ENCODE measurements at places on chromosomes 2 and 18. TPM values are rescaled to one million over a fixed set of nuclear protein-coding genes. Genes with fewer than 3 reads are reported as not detected.
A peak's percentile ranks its signal among the peaks of the same experiment; 100 is the strongest.

- no peak for DNase-seq
Observed at GRCh38 chr18:11047156-11047555, 102.2 kb downstream of the PIEZO2 start.

GRCh38 chr2:196489371-196489770 is 150.1 kb upstream of the CCDC150 start:
- DNase-seq, result no peak

GRCh38 chr18:32243358-32243757 is 53.5 kb downstream of the MEP1B start:
- DNase-seq, result no peak

DNA sequence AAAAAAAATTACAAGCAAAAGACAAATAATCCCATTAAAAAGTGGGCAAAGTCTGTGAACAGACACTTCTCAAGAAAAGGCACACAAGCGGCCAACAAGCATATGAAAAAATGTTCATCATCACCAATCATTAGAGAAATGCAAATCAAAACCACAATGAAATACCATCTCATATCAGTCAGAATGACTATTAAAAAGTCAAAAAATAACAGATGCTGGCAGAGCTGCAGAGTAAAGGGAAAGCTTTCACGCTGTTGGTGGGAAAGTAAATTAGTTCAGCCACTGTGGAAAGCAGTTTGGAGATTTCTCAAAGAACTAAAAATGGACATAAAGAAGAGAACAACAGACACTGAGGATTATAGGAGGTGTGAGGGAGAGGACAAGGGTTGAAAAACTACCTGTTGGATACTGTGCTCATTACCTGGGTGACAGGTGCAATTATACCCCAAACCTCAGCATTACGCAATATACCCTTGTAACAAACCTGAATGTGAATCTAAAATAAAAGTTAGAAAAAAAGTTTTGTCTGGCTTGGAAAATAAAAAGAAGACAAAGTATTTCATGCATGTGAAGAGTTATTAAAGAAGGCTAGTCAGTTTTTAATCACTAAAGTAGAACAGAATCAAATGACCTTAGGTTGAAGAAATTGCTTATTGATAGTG is 8.7 kb upstream of the ACSL3 start:
- no peak for DNase-seq

DNA sequence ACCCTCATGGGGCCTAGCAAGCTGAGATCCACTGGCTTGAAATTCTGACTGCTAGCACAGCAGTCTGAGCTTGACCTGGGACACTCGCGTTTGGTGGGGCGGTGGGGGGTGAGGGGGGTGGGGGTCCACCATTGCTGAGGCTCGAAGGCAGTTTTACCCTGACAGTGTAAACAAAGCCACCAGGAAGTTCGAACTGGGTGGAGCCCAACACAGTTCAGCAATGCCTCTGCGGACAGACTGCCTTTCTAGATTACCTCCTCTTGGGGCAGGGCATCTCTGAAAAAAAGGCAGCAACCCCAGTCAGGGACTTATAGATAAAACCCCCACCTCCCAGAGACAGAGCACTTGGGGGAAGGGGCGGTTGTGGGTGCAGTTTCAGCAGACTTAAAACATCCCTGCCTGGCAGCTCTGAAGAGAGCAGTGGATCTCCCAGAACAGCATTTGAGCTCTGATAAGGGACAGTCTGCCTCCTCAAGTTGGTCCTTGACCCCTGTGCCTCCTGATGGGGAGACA is 149.7 kb upstream of the TANK start:
- DNase-seq, result no peak

DNA sequence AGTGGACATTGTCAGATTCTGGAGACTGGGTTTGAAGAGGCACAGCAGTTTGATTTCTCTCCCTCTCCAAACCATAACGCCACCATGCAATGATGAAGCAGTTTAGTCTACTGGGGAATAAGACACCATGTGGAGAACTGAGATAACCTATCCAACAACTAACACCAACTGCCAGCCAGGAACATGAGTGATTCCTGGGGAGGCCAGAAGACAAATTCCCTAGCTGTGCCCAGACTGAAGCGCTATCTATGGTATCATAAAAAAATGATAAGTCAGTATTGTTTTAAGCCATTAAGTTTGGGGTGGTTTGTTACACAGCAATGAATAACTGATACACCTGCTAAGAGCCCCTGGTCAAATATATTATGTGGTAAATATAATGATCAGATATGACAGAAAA is 129.3 kb downstream of the EXOC6B start:
- DNase-seq, result no peak

- DNase-seq, result no peak
Observed at GRCh38 chr2:96502891-96503636, 2.1 kb downstream of the NEURL3 start.

- DNase-seq, result no peak
Observed at GRCh38 chr2:69789772-69790600, 39.5 kb upstream of the GMCL1 start.

DNA sequence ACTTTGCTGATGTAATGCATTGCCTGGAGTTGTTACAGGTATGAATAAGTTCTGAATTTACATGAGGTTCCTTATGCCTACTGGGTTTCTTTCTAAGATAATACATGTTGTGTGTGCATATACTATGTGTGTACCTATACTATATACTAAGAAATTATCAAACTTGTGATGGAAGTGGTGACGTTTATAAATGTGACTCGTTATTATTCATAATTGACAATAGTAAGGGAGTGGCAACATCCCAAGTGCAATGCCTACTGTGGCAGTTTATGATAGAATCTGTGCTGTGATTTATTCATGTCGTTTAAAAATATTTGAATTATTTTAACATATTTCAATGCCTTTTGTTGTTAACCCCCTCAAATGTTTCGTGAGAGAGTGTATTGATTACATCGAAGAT is 29.9 kb downstream of the MYOM1 start:
- no peak for DNase-seq

- no peak for DNase-seq
Observed at GRCh38 chr2:172351586-172351985, 75.8 kb upstream of the ITGA6 start.

DNA sequence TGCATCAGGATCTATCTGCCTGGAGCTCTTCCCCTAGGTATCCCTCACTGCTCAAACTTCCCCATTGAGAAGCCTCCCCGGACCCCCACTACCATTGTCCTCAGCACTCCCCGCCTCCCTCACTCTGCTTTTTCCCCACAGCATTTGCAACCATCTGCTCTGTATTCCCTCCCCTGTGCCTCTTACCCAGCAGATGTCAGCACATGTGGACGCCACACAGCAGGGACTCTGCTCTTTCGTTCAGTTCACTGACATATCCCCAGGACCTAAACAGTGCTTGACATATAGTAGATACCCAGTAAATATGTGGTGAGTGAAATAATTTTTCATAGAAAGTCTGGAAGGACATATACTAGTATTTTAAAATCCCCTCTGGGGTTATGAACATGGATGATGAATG is 101.1 kb downstream of the TMEM247 start:
- DNase-seq, result no peak

- no peak for DNase-seq
Observed at GRCh38 chr2:51031021-51031780, 731 bp downstream of the NRXN1 start.

DNA sequence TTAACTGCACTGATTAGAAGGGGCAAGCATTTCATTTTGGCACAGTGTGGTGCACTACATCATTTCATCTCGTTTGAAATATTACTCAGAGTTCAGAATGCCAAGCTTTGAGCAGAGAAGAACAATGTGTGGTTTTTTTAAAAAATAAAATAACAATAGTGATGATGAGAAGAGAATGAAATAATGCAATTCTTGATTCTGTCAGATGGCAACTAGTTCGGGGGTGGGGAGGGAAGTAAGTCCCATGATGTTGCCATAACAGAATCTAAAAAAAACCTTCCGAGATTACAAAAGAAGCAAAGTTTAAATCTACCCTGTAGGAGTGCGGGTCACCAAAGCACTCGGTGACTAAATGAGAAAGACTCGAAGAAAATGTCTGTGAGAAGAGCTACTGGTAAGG is 490.4 kb downstream of the NR4A2 start:
- DNase-seq, result no peak

DNA sequence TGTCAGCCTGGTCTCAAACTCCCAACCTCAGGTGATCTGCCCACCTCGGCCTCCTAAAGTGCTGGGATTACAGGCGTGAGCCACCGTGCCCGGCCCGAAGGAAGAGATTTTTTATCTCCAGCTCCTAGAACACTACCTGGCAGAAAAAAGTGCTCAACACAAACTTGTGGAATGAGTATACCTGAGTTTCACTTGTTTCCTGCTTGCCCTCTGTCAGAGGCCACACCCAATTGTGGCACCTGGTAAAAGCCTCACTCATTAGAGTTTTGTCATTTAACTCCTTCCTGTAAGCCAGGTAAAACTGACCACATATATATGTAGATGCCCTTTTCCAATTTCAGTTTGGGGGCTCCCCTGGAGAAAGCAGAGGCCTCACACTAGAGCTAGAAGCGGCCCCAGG is 42.2 kb upstream of the RTN4 start:
- no peak for DNase-seq

DNA sequence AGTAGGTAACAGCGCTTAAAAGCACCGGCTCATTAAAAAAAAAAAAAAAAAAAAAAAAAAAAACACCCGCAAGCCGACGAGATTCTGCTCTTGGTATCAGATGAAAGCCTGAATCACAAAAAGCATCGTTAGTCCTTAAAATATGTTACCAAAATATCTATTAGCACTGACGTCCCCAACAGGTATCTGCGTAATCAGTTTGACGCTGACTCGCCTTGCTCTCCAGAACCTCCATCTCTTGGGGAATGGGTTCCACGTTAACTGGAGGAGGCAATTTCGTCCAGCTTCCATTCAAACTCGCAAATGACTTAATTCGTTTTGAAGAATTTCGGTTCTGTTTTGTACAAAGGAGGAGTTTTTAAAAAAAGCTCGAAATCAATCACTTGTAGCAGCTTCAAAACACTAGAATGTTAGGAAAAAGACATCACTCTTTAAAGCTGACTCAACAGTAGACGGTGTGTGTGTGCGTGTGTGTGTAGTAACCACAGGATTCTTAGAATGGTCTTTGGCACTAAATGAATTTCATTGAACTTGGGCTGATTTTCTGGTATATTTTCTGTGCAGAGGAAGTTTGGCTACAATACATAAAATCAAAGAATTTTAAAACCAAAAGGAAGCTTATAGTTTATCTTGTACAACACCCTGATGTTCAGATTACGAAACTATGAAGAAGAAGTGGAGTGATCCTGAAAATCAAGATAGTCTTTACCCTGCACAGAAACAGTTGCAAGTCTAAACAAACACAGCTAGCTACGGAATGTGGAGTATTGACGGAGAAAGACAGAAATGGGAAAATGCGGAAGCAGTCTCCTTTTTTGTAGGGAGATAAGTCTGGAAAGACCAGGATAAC is 1.1 kb upstream of the PGAP1 start:
- DNase-seq, result no peak

GRCh38 chr2:21837168-21837960 is 713.6 kb downstream of the TDRD15 start:
- DNase-seq, result no peak

GRCh38 chr18:62249478-62250097 is 62.5 kb downstream of the RELCH start:
- DNase-seq, result peak; percentile 91

DNA sequence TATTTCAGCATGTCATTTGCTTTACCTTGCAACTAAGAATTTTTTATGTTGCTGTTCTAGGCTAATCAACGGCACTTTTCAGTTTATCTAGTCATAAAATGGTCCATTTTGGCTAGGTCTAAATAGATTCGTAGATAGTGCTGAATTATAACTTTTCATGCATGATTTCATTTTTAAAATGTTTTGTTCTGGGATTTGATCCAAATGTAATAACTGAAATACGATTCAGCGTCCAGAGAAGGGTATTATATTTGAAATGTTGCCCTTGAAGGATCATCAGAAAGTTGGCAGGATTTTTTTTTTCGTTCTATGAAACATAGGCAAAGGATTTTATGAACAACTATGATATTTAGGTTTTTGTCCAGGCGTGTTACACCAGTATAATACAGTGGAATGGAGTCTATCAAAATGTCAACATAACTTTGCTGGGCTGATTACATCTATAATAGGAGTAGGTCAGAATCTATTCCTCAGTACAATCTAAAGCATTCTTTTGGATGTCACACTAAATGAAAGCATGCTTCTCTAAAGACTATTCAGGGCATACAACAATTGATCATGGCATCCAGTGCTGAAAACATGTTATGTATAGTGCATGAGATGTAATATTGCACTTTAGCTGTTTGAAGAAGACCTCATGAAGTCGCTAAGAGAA is 24.8 kb downstream of the TTC27 start:
- no peak for DNase-seq

DNA sequence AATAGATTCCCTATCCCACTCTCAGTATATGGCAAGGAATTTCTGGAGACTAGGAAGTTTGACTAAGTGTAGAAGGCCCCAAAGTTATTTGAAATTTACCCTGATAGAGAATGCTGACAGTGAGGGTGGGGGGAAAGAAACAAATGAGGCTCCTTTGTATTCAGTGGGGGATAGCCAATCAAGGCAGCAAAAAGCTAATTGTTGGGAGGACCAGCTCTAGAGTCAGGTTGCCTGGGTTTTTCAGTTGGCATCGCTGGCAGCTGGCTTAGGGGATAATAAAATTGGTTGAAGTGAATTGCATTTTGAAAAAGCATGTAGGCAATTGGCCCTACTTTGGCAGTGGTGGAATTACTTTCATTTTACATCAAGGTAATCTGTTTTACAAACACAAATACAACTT is 79.4 kb upstream of the STAM2 start:
- no peak for DNase-seq

The ITGB1BP1 gene
- 92.0 TPM for total RNA-seq

The FOSL2 gene
- total RNA-seq, result 184 TPM

The ALK gene
- 0.90 TPM for total RNA-seq

The RGPD4 gene
- total RNA-seq, result not detected

The RAB6C gene
- total RNA-seq, result not detected

The GREB1 gene
- total RNA-seq, result 21.9 TPM

Data from tibial nerve (tissue), 4 donors.